Stimulated activated CD4-positive, alpha-beta T cell treated with anti-CD3 and anti-CD28 coated beads, TNF-alpha, amount 100 ng/mL, for 4 hours (primary cell): ENCODE measurements at places on chromosomes 3 and 15.

DNA sequence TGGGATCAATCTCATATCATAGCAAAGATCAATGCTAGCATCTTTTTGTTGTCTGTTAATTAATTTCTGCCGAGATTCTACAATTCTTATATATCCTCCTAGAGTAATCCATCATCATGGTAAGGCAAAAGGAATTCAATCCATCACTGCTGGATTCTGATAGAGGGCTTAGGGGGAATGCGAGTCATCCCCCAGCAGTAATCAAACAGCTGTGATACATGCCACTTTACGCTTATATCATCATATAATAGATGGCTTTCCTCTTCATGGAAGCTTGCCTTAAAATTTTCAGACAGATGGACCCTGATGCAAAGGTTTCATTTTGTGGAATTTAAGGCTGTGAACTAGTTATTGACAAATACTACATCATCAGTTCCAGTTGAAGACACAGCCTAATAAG is 645.9 kb downstream of the CADM2 start:
- DNase-seq: no peak

GRCh38 chr3:48042071-48042760 is 26.0 kb upstream of the MAP4 start:
- DNase-seq: no peak

DNA sequence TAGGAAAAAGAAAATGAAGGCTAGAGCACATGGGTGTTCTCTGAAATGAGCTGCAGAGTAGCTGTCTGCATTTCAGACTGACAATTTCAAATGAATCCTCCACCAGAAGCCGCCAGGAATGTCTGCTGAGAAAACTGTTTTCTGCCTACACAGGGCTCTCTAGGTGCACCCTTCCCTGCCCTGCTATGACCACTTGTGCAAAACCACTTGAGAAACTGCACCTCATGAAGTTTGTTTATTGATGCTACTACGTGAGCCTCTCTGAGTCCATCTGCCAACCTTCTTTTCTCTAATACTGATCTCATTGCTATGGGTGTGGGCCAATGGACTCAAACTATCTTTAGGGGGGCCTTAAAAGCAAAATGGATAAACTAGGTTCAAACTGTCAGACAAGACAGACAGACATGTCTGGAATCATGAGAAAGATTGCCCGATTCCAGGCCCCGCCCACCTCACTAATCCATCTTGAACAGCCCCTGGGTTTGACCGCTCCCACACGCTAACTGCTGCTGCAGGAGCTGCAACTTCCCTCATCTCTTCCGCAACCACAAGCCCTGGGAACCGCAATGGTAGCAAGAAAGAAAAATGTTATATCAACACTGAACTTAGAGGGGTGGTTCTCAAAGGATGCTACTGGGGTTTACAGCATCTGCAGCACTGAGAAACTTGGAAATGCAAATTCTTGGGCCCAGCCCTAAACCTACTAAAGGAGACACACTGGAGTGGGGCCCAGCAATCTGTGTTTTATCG is 9.0 kb upstream of the CD47 start:
- no peak for DNase-seq

DNA sequence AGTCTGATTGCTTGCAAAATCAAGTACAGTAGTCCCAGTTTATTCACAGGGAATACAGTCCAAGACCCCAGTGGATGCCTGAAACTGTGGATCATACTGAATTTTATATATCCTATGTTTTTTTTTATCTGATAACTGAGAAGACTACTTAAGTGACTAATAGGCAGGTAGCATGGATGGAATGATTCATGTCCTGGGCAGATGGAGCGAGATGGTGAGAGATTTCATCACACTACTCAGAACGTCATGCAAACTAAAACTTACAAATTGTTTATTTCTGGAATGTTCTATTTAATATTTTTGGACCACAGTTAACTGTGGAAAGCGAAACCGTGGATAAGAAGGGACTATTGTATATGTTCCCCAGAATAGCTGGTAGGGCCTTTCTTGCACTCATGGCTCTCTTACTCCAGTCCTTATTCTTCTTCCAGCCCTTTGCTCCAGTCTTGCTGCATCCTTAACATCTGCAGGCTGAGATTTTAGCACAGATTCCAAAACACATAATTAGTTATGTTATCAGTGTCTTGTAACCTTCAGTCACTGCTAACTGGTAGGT is 290.0 kb downstream of the ADAMTSL3 start:
- DNase-seq: no peak

GRCh38 chr15:44018151-44018550 is 176.9 kb downstream of the FRMD5 start:
- no peak for DNase-seq

DNA sequence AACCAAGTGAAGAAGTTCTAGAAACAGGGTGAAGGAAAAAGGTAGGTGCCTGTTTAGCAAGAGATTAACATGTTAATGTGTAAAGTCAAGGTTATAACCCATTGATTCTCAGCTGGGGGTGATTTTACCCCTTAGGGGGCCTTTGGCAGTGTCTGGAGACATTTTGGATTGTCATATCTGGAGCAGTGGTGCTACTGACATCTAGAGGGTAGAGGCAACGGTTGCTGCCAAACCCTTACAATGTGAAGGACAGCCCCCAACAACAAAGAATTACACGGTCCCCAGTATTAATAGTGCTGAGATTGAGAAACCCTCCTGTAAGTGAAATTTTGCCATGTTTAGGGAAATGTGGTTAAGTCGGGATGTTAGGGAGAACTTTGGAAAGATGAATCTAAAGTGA is 74.7 kb downstream of the CRYBG3 start:
- DNase-seq: no peak

GRCh38 chr3:53630547-53630946 is 136.1 kb downstream of the CACNA1D start:
- DNase-seq: no peak

DNA sequence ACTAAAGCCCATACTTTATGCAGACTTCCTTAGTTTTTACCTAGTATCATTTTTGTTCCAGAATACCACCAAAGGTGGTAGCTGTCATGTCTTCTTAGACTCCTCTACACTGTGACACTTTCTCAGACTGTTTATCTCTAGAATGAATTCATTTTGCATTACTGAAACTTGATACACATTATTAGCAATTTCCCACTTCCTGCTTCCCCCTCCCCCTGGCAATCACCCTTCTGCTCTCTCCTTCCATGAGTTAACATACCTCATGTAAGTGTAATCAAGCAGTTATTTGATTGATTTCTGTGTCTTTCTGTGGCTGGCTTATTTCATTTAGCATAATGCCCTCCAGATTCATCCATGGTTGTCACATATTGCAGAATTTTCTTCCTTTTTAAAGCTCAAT is 204.9 kb downstream of the STAG1 start:
- DNase-seq: no peak

DNA sequence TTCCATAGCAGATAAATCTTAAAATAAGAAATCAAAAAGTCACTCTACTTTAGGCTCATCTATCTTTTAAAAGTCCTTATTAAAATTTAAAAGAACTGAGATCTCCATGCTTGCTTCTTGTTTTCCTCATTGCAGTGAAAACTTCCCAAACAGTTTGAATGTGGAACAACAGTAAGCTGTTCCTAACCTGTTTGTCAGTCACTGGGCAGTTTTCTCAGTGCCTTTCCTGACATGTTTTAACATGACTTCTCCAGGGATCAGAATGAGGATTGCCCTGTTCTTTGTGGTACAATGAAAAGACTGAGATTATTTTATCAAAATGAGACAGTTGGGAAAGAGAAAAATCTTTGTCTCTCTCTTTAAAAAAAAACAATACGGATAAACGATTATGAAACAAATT is 774 bp downstream of the GPR87 start:
- no peak for DNase-seq

GRCh38 chr3:116020495-116020894 is 397.2 kb downstream of the GAP43 start:
- DNase-seq: no peak

GRCh38 chr15:72340366-72340765 is 20.4 kb upstream of the CELF6 start:
- DNase-seq: no peak

- DNase-seq: no peak
These were observed 148.5 kb downstream of the WDR76 start for GRCh38 chr15:43975326-43975725.

DNA sequence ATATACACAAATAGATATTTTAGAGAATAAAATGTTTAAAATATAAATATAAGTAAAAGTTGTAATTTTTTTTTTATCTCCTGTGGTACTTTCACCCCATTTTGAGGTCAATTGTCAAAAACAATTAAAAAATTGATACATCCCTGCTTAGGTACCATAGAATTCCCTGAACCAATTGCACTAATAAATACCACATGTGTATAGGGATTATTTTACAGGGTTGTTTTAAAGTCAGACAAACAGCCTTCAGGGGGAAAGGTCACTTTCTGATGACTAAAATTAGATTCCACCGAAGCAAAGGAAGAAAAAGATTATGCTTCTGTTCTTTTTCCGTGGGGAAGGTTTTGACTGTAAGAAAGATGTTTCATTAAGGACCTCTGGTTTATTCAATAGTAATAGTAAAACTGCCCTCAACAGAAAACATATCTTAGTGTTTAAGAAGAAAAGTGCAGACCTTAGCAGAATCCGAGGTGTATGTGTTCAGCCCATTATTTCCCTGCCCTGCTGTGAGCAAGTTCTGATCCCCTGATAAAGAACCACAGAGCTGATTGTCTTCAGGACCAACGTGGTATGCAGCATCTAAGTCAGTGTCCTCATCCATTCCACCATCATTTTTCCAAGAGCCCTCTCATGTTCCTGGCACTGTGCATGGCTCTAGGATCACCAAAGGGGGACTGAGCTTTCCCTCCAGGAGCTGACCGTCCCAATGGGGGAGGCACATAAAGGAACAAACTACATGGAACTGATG is 132.9 kb upstream of the IL12A start:
- no peak for DNase-seq

DNA sequence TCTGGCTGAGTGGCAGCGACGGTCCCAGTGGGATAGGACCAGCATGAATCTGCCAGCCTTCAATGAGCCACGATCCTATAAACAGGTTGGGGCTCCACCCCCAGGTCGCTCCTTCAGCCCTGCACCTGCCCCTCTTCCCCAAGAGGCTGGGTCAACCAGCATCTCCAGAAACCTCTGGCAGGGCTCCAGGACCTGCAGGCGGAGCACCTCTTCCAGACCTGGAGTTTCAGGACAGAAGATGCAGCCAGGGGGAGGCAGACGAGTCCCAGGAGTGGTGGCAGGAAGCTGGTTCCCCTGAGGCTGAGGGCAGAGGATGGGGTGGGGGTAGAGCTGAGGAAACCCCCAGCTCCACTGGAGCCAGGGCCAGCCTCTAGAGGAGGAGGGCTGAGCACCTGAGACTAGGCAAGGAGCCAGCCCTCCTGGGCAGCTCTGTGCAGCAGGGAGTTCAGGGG is at the start of gene PLA2G4D:
PLA2G4D (minus strand) TSS at position 51 of the 452 bp plus-strand sequence. CDS start 103 bp downstream, outside the sequence.
- DNase-seq: no peak

DNA sequence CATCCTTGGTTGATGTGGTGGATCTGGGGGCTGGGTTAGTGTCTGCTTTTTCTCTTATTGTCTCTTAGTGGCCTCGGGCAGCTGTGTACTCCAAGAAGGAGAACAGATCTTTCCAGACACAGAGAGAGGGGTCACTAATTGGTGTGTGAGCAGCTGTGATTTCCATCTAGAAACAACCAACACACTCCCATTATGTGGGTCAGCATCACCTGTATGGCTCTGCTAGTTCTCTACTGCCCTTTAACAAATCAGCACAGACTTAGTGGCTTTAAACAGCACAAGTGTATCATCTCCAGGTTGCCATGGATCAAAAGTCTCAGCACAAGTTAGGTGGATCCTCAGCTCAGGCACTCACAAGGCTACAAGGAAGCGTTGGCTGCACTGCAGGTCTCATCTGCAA is 156.8 kb downstream of the LRTM1 start:
- DNase-seq: no peak

GRCh38 chr3:159881208-159881607 is 107.4 kb upstream of the IL12A start:
- no peak for DNase-seq

GRCh38 chr3:195566797-195567196 is 16.9 kb downstream of the APOD start:
- DNase-seq: no peak

- DNase-seq: no peak
These were observed 70.3 kb upstream of the PPP2R3A start for GRCh38 chr3:135895106-135895733.

DNA sequence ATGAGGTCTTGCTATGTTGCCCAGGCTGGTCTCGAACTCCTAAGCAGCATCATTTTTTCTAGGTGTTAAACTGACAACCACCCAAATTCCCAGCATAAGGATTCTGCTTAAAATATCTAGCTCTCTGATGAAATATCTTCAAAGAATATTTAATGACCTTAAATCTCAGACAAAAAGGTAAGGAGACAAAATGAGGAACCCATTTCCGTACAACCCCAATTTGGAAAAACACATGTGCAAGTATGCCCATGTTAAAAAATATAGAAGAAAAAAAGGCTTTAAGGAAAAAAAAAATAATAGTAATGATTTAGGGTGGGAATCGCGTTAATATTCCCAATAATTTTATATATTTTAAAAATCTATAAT is 1.4 kb upstream of the SACM1L start:
- DNase-seq: no peak

DNA sequence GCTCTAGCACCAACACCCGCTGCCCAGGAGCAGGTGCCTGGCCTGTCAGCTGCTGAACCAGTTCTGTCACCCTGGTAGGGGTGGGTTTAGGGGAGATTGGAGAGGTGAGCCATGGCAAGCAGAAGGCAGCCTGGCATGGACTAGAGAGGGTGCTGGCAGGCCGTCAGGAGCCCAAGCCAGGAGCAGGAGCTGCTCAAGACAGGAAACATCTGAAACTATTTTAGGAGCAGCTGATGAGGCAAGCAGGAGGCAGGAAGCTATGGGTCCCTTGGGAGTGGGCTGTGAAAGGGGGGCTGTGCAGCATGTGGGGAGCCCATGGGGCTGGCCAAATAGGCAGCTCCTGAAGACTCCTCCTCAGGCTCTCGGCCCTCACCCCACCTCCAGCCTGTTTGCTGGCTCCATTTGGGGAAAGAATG is 2.3 kb downstream of the INKA1 start:
- no peak for DNase-seq

DNA sequence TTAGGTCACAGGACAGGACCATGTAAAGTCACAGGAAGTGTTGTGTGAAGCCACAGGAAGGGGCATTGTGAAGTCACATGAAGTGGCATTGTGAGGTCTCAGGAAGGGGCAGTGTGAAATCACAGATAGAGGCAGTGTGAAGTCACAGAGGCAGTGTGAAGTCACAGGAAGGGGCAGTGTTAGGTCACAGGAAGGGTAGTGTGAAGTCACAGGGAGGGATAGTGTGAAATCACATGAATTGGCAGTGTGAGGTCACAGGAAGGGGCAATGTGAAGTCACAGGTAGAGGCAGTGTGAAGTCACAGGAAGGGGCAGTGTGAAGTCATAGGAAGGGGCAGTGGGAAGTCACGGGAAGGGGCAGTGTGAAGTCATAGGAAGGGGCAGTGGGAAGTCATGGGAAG is 37.9 kb downstream of the GASK1A start:
- DNase-seq: no peak

GRCh38 chr15:89139613-89140499 is 51.6 kb downstream of the ABHD2 start:
- DNase-seq: no peak
